ENCODE measurements at places on chromosomes 12 and 14.
A peak's percentile ranks its signal among the peaks of the same experiment; 100 is the strongest.

DNA sequence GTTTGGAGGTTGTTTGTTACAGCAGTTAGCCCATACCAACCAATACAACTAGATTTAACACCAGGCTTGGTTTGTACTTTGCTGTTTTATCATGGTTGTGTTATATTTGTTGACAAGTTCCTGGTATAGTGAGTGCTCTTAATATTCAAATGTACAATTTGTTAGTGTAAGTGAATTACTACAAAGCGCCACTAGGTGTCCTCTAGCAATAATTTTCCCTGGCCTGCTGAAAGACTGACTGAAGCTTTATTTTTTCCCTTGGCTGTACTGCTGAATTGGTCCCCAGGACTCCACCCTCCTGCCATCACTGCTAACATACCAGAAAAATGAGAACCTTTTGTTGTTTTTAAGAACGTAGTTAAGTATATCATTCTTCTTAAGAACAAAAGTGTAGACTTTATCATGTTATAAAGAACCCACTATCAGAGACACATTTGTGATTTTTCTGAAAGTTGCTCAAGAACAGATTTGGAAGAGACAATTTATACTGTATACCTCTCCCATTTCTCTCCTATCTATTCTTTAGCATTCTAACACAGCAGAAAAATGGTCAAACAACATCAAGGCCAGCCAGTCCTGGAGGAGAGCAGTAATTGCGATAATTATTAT, 75.3 kb upstream of the FAR2 start:
- no peak for DNase-seq

- DNase-seq, result no peak
Observed at GRCh38 chr12:77850129-77850528, 19.4 kb downstream of the NAV3 start.

DNA sequence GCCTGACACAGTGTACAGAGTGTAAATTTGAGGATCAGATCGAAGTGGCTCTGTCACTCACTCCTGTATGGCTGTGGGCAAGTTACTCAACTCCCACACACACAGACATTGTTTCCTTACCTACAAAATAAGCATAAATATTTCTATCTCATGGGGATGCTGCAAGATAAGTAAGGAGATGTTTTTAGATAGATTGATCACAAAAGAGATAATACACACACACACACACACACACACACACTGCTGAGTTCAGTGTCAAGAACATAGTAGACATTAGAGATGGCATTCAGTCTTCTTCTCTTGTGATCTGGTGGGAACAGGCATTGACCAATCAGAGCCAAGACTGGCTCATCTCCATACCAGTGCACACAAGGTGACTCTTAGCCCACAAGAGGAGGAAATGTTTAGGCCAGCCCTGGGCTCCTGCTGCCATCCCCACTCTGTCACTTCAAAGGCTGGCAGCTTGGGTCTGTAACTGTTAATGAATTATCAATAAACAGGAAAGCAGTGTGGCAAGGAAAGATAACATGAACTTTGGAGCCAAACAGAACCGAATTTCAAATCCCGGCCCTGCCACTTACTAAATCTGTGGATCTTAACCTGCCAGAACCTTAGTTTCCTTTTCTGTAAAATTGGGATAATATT, 3.4 kb upstream of the RNASE8 start:
- DNase-seq, result no peak

DNA sequence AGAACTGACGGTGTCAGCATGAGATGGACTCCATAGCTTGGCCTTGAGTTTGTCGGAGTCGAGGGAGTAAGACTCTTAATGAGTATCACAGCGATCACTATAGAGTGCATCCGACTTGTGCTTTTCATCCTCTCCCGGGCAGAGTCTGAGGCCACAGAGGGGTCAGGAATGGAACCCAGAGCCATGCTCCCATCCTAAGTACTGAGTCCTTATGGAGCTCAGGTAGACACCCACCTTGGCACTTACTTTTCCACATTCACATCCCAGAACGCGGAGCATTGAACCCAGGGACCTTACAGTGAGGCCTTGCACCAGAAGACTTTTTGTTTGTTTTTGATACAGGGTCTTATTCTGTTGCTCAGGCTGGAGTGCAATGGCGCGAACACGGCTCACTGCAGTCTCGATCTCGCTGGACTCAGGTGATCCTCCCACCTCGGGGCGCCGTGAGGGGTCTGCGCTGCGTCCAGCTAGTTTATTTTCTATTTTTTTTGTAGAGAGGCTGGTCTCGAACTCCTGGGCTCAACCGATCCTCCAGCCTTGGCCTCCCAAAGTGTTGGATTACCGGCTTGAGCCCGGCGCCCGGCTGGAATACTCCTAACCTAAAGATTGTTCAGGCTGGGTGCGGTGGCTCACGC, 719 bp upstream of the SRSF9 start:
- DNase-seq, result no peak

DNA sequence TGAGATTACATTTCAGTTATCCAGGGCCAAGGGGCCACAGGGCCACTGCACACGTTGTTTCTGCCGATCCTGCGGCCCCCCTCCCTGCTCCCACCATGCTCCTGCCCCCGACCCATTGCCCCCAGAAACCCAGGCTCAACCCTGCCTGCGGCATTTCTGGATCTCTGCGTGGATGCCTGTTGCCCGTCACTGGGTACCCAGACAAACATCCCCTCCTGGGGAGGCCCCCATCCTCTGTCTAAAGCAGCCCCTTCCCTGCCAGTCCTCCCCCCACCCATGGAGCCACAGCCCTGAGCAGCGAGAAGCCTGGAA, 326.4 kb upstream of the SFSWAP start:
- no peak for DNase-seq

GRCh38 chr12:91380631-91381030, 198.0 kb upstream of the DCN start:
- no peak for DNase-seq

GRCh38 chr12:65208964-65209654, 39.7 kb downstream of the LEMD3 start:
- no peak for DNase-seq

GRCh38 chr12:31641509-31642090, 17.9 kb upstream of the ETFBKMT start:
- no peak for DNase-seq

- DNase-seq, result no peak
Observed at GRCh38 chr14:67019796-67020195, 169.4 kb upstream of the GARIN2 start.

DNA sequence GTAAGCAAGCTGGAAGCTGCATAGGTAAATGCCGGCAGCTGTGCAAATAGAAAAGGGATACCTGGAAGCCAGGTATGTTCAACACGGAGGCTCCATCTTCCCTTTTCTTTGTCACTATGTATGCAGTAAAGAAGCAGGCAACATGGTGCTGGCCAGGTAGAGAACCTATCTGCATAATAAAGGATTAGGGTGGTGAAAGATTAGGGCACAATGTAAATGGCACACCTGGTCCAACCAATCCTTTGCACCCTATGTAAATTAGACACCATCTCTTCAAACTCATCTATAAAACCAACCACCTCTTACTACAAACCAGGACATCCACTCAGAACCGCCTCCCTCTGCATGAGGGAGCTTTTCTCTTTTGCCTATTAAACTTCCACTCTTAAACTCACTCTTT, 32.3 kb downstream of the RPS29 start:
- DNase-seq, result no peak

GRCh38 chr12:57610554-57611107, 604 bp upstream of the ARHGEF25 start:
- DNase-seq, result no peak

GRCh38 chr12:122201381-122201780, 2.1 kb upstream of the B3GNT4 start:
- DNase-seq, result no peak

- DNase-seq, result no peak
Observed at GRCh38 chr14:69559581-69560011, 15.1 kb downstream of the CCDC177 start.

DNA sequence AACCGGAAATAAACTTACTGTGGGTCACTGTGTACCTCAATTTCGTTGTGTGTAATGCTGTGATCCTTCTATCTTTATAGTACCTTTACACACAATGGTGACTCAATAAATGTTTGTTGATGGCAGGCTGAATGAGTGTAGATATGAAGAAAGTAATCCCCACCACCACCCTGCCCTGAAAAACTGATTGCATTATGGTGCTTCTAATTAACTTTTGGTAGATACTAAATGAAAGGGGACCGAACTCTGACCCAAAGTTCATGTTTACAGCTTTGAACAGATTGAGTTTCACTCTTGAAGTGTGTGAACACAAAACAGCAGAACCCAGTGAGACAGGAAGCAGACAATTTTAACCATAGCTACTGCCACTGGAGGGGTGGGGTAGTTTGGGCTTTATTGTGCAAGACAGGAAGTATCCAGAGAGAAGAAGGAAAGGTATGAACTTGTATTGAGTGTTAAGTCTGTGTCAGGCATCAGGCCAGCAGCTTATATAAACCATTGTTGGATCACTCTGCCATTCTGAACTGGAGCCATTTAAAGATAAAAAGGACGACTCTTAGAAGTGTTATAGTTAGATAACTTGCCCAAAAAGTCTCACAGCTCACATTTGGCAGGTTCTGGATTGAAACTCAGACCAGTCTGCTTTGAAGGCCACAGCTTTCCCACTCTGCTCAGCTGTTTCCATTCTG, 197.0 kb upstream of the AMIGO2 start:
- peak; percentile 24 for DNase-seq

DNA sequence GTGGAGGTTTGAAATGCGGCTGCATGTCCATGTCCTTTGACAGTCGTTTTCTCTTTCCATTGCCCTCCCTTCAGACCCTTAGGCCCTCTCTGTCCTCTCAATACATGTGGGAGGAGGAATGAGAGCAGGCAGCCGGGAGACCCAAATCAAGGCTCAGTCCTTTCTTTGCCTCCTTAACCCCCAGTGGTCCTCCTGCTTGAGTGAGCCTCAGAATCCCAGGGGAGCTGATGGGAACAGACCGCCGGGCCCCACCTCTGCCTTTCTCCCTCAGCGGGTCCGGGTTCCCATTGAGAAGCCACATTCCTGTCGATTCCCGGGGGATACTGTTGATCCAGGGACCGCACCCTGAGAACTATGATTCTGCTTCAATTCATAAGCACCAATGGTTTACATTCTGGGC, 77.9 kb upstream of the RFLNA start:
- DNase-seq, result no peak

DNA sequence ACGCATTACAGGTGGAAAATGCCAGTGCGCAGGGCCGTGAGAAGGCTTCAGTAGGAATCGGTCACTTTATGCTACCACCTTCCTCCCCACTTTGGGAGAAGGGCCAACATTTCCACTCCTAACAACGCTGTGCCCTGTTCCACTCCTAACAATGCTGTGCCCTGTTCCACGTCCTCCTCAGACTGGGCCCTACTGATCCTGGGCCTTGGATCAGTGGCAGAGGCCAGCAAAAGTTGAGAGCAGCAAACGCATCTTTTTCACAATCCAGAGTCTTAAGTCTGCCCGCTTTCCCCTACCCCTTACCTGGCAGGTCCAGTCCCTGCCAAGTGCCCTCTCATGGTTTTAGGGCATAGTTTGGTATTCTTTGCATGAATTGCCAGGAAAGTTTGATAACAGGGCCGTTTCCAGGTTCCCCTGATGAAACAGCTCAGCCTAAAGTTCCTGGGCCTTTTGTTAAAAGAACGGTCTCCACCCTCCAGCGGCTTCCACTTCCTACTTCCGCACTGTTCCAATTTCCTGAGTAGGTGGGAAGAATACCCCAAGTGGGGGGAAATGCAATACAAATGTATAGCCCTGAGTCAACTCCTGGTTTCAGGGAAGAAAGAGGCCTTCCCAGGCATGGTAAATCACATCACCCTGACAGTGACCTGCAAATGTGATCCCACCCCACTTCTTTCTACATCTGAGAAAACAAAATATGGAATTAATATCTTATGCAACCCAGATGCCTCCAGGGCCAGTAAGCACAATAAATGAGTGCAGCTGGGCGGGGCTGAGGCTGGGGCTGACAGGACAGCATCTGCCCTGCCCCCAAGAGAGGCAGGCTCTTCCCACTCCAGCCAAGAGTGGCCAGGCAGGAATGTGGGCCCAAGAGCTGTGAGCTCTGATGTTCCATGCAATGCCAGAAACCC, 15.0 kb downstream of the KCTD10 start:
- DNase-seq, result peak; percentile 98

DNA sequence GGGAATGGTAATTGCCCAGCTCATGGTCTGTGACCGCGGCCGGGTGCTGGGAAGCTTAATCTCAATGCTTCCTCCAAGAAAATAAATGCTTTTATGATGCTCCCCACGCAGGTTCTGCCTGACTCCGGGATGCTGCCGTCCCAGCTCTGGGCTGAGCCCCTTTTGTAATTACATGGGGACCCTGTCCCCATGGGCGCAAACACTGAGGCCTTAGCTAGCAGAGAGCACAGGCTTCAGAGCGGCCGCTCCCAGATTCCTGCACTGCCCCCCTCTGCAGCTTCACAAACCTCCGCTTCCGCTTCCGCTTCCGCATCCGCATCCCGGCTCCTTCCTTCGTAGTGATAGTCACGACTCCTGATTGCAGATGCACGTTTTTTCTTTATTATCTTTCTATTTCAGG, 129.5 kb downstream of the KIF26A start:
- DNase-seq, result no peak

- DNase-seq, result no peak
Observed at GRCh38 chr14:21248739-21249411, 20.4 kb downstream of the HNRNPC start.

GRCh38 chr12:9364224-9365176, 156.3 kb upstream of the PZP start:
- DNase-seq, result no peak

DNA sequence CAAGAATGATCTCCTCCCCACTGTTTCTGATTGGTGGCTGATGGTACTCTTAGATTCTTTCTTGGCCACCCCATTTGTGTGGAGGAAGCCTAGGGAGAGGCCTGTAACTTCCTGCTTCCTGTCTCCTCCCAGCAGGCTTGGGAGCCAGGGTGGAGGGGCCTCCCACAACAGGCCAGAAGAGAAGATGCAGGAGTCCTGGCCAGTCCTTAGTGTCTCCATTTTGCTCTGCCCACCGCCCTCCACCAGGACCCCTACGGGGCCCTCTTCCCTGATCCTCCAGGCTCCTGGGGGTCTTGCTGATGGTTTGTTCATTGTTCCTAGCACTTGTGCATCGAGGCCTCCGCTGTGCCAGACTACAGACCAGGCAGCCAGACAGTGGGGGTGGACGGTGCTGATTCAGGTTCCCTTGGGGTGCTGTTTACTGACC, 6.8 kb downstream of the TSPAN9 start:
- no peak for DNase-seq

DNA sequence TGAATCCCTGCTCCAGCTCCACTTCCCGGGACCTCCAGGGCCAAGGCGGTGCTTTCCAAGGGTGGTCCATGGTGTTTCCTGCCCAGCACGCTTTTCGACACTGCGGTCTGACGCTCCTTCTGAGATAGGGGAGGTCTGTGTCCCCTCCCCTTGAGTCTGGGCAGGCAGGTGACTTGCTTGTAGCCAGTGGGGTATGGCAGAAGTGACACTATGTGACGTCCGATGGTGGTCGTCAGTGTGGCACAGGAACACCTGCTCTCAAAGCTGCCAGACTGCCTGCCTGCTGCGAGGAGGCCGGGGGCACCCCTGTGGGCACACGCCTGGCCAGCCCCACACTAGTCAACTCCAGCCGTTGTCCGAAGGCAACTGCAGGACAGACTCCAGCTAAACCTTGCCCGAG, 16.0 kb upstream of the TRAF3 start:
- DNase-seq, result no peak

Data from BJ (cell line).